Aorta (tissue), 5 donors: ENCODE measurements at places on chromosomes 13 and 19. TPM values are rescaled to one million over a fixed set of nuclear protein-coding genes. Genes with fewer than 3 reads are reported as not detected.

- no peaks in the 10 kb centered on the region for H3K27me3 ChIP-seq
- no peak for DNase-seq
- H3K36me3 ChIP-seq, result no peaks in the 10 kb centered on the region
- peaks cover 6% of the 10 kb centered on the region for H3K4me1 ChIP-seq
- H3K4me3 ChIP-seq, result peak overlapping the region; percentile 87
These were observed 38.8 kb downstream of the ARHGEF7 start for GRCh38 chr13:111153977-111154332.

Gene HS6ST3
- 0.30 TPM for total RNA-seq

- H3K36me3 ChIP-seq, result no peaks in the 10 kb centered on the region
- H3K27me3 ChIP-seq, result no peaks in the 10 kb centered on the region
- no peak for DNase-seq
- H3K4me3 ChIP-seq, result no peak overlapping the region
- no peaks in the 10 kb centered on the region for H3K4me1 ChIP-seq
These were observed 1375.6 kb downstream of the EFNB2 start for GRCh38 chr13:105159841-105160240.

DNA sequence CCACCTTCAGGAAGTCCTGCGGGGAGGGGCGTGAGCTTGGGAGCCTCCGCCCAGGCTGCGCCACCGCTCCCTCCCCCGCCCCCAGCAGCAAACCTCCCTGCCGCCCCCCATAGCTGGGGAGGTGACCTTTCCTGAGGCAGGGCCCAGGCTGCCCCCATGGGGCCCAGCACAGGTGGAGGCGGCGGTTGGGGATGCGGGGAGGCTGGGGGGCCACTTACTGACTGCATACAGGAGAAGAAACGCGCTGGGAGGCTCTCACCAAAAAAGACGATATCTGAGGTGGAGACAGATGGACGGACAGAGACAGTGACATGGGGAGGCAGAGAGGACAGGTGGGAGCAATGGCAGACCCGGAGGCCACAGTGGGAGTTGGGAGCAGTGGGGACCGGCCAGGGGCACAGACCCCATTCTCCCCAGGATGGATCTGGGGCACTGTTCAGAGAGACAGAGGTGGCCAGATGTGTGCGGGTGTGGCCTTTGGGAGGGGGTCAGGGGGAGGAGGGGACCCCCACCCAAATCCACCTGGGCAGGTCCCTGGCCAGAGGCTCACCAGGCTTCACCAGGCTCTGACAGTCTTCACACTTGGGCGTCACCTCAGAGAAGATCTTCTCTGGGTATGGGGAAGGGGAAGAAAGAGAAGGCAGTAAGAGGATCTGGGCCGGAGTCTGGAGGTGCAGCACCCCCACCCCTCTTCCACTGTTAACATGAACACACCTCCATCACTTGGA lies 3.0 kb upstream of the RINL start:
- H3K27me3 ChIP-seq, result no peaks in the 10 kb centered on the region
- no peaks in the 10 kb centered on the region for H3K36me3 ChIP-seq
- no peaks in the 10 kb centered on the region for H3K4me1 ChIP-seq

GRCh38 chr13:79297128-79297527 lies 108.9 kb downstream of the RBM26 start:
- DNase-seq, result no peak
- no peaks in the 10 kb centered on the region for H3K4me1 ChIP-seq
- no peaks in the 10 kb centered on the region for H3K27me3 ChIP-seq
- no peaks in the 10 kb centered on the region for H3K36me3 ChIP-seq
- H3K4me3 ChIP-seq, result no peak overlapping the region

GRCh38 chr13:37442996-37443395 lies 155.6 kb downstream of the POSTN start:
- H3K4me1 ChIP-seq, result no peaks in the 10 kb centered on the region
- no peak overlapping the region for H3K4me3 ChIP-seq
- H3K27ac ChIP-seq, result no peak overlapping the region
- no peaks in the 10 kb centered on the region for H3K27me3 ChIP-seq
- DNase-seq, result no peak

DNA sequence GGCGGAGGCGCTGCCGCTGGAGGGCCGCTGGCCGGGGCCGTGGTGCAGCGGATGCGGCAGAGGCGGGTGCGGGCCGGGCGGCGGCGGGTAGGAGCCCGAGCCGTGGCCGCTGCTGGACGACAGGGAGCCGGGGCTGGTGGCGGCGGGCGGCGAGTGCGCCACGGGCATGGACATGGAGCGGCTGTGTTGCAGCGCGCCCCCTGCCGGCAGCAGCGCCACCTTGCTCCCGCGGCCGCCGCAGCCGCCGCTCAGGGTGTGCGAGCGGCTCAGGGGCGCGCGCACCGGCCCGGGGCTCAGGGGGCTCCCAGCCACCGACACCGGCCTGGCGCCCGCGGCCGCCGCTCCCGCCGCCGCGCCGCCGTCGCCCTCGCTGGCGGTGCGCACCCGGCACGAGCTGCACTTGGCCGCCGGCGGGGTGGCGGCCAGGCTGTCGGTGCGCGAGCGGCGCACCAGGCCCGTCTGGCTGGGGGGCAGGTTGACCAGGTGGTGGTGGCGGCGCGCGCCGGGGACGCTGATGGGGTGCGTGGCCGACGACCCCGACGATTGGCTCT lies 1.7 kb downstream of the IRS2 start:
- peak overlapping the region; percentile 98 for H3K4me3 ChIP-seq
- H3K36me3 ChIP-seq, result peaks cover 17% of the 10 kb centered on the region
- H3K4me1 ChIP-seq, result peaks cover 3% of the 10 kb centered on the region
- peak; percentile 90 for DNase-seq

- H3K4me1 ChIP-seq, result no peaks in the 10 kb centered on the region
- H3K36me3 ChIP-seq, result no peaks in the 10 kb centered on the region
- peak; percentile 77 for DNase-seq
- H3K27me3 ChIP-seq, result no peaks in the 10 kb centered on the region
- H3K4me3 ChIP-seq, result peak overlapping the region; percentile 46
- H3K27ac ChIP-seq, result no peak overlapping the region
These were observed 1.3 kb upstream of the ZIC2 start for GRCh38 chr13:99980201-99980823.

DNA sequence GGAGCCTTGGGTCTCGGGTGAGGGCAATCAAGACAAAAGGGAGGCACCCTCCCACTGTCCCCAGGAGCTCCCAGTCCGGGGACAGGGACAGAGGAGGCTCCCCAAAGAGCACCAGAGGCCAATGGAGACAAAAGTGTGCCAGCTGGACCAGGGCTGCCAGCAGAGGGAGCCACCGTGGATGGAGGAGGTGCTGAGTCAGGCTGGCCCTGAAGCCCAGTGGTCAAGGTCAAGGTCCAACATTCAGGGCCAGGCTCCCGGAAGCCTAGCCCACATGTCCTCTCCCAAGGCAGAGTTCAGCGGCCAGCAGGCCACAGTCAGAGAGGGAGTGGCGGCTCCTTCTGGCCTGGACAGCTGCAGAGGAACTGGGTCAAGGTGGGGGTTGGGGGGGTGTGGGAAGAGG lies 8.4 kb downstream of the COL5A3 start:
- no peaks in the 10 kb centered on the region for H3K27me3 ChIP-seq
- H3K4me1 ChIP-seq, result no peaks in the 10 kb centered on the region
- no peak overlapping the region for H3K4me3 ChIP-seq
- DNase-seq, result no peak
- no peaks in the 10 kb centered on the region for H3K36me3 ChIP-seq
- H3K27ac ChIP-seq, result no peak overlapping the region

Gene TRAPPC2B
- 8.3 TPM for total RNA-seq

- H3K27me3 ChIP-seq, result no peaks in the 10 kb centered on the region
- peaks cover 3% of the 10 kb centered on the region for H3K36me3 ChIP-seq
- peak; percentile 84 for DNase-seq
- no peaks in the 10 kb centered on the region for H3K4me1 ChIP-seq
- H3K27ac ChIP-seq, result peak overlapping the region; percentile 68
These were observed 545 bp downstream of the RAD23A start for GRCh38 chr19:12946092-12946721.

Gene XPO4
- total RNA-seq, result 14.8 TPM

Gene EXOC3L2
- 10.8 TPM for total RNA-seq
